CD4-positive, alpha-beta T cell treated with Interleukin-2 at 100 ng/mL for 4 hours (primary cell): ENCODE measurements at places on chromosomes 16 and 17.

- DNase-seq: no peak
Measured at GRCh38 chr16:57264381-57264780, 19.3 kb downstream of the ARL2BP start.

GRCh38 chr17:9185688-9186284 is 164.5 kb downstream of the NTN1 start:
- no peak for DNase-seq

DNA sequence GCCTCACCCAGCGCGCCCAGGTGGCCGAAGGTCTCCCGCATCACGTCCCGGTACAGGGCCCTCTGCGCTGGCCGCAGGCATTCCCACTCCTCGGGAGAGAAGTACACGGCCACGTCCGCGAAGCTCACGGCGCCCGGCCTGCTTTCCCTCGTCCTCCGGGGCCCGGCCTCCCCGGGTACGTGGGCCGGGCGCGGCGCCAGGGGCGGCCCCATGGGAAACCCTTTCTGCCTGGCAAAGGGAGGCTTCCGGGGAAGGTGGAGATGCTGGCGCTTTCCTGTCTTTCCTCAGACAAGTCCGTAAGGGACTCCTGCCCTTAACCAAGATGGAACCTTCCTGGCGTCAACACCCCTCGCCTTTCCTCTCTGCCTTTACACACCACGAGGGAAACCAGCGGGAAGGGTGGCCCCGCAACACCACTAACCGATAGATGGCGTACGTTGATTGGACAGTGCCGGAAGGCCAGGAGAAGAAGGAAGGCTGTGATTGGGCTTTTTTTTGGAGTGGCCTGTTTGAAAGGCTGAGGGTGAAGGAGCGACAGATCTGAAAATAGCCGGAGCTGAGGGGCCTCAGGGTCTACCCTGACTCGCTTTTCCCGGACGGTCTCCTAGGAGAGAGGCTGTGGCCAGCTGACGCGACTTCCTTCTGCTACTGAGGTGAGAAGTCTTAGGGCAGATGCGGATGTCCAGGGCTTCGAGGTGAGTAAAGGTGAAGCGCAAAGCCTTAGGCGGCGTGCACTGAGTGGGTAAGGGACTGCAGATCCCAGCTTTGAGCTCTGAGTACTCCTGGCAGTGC is at the start of gene ZNF785:
ZNF785 (minus strand) TSS at position 298 of the 792 bp plus-strand sequence; CDS start at position 212, 86 bp downstream.
- peak; percentile 97 for DNase-seq

DNA sequence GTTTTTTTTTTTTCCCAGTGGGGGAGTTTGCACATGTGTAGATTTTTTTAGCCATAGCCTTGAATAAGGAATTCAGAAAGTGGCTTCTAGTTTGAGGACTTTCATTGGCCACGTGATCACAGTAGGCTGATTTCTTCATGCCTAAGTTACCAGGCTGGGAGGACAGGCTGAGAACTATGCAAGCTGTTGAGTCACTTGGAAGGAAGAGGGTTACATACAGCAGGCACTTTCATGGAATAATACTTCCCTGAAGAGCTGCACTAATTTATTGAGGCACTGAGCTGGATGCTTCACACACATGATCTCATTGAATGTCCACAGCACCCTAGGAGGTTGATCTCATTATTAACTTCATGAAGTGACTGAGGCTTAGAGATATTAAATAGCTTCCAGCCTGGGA is 22.8 kb downstream of the PRKCB start:
- no peak for DNase-seq

- DNase-seq: peak; percentile 78
Measured at GRCh38 chr17:35849469-35850348, 19.0 kb downstream of the HEATR9 start.

DNA sequence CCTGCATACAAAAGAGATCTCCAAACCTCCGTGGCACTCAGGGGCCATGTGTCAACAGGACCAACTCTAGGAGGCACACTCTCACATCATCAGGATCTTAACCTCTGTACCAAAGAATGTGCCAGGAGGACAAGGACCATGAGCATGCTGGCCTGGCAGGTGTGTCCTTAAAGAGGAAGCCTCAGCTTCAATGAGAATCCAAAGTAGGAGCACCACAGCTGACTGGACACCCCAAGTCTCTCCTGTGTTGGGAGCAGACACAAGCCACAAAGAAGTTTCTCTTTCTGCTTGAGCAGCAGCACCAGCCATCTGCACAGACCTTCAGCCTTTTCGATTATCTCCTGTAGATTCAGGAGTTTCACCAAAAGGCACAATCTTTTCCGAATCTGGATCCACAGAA is 1734.5 kb downstream of the TP53TG3F start:
- no peak for DNase-seq

GRCh38 chr17:67198131-67198530 is 46.9 kb downstream of the HELZ start:
- DNase-seq: no peak

DNA sequence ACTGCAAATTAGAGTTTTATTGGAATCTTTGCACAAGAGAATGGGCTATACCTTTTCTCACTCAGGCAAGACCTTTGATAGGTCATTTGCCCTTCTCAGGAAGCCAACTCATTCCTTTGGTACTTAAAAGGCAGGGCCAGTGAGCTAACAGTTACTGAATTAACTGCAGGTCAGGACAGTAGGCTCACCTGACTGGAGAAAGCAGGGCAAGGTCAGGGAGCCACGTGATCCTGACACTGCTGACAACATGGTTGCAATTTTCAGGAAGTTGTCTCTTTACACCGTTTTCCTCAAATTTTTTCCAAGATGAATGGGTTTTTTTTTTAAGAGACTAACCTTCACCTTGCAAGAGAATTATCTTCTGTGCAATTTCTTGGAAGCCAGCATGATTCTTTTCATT is 21.1 kb downstream of the CPSF4L start:
- DNase-seq: no peak

- no peak for DNase-seq
Measured at GRCh38 chr16:10519929-10520868, 60.2 kb downstream of the EMP2 start.

DNA sequence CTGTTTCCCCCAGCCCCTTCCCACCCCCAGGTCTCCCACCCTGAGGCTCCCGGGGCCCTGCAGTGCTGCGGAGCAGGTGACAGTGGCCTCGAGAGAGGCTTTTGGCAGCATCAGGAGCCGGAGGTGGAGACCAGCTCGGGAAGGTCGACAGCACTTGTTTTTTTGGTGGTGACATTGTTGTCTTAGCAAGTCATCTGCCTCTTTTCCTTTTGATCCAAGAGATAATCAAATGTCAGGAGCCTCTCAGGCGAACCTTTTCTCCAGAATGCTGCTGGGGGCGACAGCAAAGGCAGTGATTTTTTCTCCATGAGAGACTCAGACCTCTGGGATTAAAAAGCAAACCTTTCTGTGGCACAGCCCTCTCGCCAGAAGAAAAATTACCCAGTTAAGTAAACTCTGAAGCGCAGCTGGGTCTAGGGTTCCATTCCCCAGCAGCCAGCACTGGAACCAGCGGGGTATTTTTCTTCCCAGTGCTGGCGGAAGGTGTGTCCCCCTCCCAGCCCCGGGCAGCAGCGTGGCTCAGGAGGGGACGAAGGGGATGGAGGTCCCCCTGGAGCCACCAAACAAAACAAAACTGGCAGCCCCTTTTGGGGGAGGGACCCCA is 37.2 kb downstream of the GRIN2C start:
- DNase-seq: no peak

- DNase-seq: no peak
Measured at GRCh38 chr17:40157973-40158372, 17.6 kb downstream of the CASC3 start.

GRCh38 chr17:37844158-37844976 is 79.8 kb upstream of the TBC1D3K start:
- DNase-seq: peak; percentile 27

- DNase-seq: peak; percentile 11
Measured at GRCh38 chr16:90057738-90058173, 19.4 kb downstream of the PRDM7 start.

- DNase-seq: no peak
Measured at GRCh38 chr16:9185381-9185780, 93.9 kb downstream of the HAPSTR1 start.

GRCh38 chr17:64009571-64010402 is 10.6 kb downstream of the ICAM2 start:
- no peak for DNase-seq
